ENCODE measurements at places on chromosomes 2 and 18. TPM values are rescaled to one million over a fixed set of nuclear protein-coding genes. Genes with fewer than 3 reads are reported as not detected.

Gene CFC1B
- not detected for total RNA-seq

Gene VWA3B
- 0.08 TPM for total RNA-seq

Gene SPR
- total RNA-seq = 20.9 TPM

Gene DOK6
- not detected for total RNA-seq

Gene HAAO
- total RNA-seq = not detected

Gene SPIRE1
- 25.2 TPM for total RNA-seq

Gene PARD6G
- 32.2 TPM for total RNA-seq

Gene KLHL30
- total RNA-seq = 0.04 TPM

Gene FHOD3
- 7.5 TPM for total RNA-seq

Gene PRSS56
- total RNA-seq = not detected

Gene MRPL30
- total RNA-seq = 42.2 TPM

Gene CCDC148
- 0.19 TPM for total RNA-seq

Gene HES6
- total RNA-seq = 8.4 TPM

Gene MDH1
- total RNA-seq = 190 TPM

Gene SCN9A
- 0.15 TPM for total RNA-seq

Gene FSIP2
- total RNA-seq = 0.08 TPM

Gene RAB6C
- total RNA-seq = not detected

Gene DDX18
- total RNA-seq = 51.7 TPM

Gene MROH2A
- total RNA-seq = not detected

Gene CPO
- total RNA-seq = not detected

Gene MBD1
- total RNA-seq = 87.2 TPM

Gene PLEKHH2
- 1.3 TPM for total RNA-seq

Gene SCN3A
- total RNA-seq = not detected

Gene TMEM198
- total RNA-seq = 0.47 TPM

Gene LYG2
- total RNA-seq = not detected

Gene PLCD4
- 16.5 TPM for total RNA-seq

Gene TPRKB
- 28.1 TPM for total RNA-seq

Gene CRACDL
- 0.80 TPM for total RNA-seq

Gene FAM237A
- total RNA-seq = not detected

Gene SNRNP200
- total RNA-seq = 48.8 TPM

Gene SNED1
- total RNA-seq = 1.2 TPM

Gene SPATA3
- total RNA-seq = not detected

Gene TIGD1
- total RNA-seq = 1.9 TPM

Gene ZBTB14
- 5.4 TPM for total RNA-seq

Gene CNTNAP5
- not detected for total RNA-seq

Gene CD8B2
- not detected for total RNA-seq

Gene NEU2
- not detected for total RNA-seq

Gene RIF1
- total RNA-seq = 19.4 TPM

Gene CTAGE1
- not detected for total RNA-seq

Gene RND3
- 38.7 TPM for total RNA-seq

Gene ITPRIPL1
- total RNA-seq = 1.0 TPM

Gene RSAD2
- total RNA-seq = not detected

Gene SMIM21
- not detected for total RNA-seq

Gene TMEM37
- not detected for total RNA-seq

Gene COLEC11
- 0.31 TPM for total RNA-seq

Gene GKN1
- not detected for total RNA-seq

Gene OTOS
- not detected for total RNA-seq

Gene RTP5
- total RNA-seq = not detected

Gene DSC2
- total RNA-seq = 19.4 TPM
